ENCODE measurements at places on chromosomes 3 and 15.

DNA sequence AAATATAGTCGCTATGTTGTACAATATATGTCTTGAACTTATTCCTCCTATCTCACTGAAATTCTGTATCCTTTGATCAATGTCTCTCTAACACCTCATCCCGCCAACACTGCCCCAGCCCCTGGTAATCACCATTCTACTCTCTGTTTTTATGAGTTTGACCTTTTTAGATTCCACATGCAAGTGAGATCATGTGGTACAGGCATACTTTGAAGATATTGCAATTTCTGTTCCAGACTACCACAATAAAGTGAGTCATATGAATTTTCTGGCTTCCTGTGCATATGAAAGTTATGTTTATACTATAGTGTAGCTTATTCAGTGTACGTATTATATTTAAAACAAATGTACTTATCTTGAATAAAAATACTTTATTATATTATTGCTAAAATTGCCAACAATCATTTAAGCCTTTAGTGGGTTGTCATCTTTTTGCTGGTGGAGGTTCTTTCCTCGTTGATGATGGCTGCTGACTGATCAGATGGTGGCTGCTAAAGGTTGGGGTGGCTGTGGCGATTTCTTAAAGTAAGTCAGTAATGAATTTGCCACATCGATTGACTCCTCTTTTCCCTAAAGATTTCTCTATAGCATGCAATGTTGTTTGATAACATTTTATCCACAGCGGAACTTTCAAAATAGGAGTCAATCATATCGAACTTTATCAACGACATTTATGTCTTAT, 257.2 kb downstream of the NFKBIZ start:
- DNase-seq: no peak

- no peak for DNase-seq
Observed at GRCh38 chr3:106688464-106688863, 688.8 kb upstream of the CCDC54 start.

DNA sequence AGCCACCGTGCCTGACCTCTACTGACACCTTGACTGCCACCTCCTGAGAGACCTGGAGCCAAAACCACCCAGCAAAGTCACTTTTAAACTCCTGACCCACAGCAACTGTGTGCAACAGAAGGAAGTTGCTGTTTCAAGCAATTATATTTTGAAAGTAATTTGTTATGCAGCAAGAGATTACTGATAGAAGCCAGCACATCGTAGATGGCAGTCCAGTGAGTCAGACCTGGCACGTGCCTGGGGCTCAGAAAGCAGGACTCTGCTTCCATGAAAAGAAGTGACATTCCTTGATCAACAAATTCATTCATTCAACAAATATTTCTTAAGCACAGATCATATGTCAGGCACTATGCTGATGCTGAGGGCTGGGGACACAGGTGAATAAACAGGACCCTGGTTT, 5.7 kb upstream of the CSPG4 start:
- DNase-seq: no peak

DNA sequence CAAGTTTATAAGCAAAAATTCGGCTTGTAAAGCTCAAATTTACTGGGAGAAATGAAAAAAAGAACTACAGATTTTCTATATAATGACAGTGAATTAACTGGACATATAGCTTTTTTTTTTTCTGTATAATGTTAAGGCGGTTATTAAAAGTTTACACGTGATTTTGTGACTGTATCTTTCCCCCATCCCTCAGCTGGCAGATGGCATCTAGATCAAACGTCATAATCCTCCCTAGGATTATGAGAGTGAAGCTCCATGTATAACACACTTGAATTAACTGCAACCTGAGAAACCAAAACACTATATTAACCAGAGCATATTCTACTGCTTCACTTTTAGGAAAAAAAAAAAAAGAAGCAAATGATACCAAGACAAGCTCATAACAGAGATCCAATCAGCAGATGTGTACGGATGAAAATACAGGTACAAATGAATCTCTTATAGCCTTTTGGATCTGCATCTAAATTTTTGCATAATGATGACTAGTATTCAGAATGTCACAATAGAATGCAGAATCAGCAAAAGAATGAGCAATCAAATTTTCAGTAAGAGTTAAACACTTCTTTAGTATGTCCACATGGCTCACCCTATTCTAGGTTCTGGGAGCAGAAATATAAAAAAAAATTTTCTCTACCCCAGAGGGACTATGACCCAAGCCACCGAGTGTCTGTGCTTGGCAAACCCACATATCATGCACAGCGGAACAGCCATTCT, 12.4 kb downstream of the MOBP start:
- no peak for DNase-seq

GRCh38 chr3:114253505-114253904, 16.1 kb upstream of the ZNF80 start:
- no peak for DNase-seq

DNA sequence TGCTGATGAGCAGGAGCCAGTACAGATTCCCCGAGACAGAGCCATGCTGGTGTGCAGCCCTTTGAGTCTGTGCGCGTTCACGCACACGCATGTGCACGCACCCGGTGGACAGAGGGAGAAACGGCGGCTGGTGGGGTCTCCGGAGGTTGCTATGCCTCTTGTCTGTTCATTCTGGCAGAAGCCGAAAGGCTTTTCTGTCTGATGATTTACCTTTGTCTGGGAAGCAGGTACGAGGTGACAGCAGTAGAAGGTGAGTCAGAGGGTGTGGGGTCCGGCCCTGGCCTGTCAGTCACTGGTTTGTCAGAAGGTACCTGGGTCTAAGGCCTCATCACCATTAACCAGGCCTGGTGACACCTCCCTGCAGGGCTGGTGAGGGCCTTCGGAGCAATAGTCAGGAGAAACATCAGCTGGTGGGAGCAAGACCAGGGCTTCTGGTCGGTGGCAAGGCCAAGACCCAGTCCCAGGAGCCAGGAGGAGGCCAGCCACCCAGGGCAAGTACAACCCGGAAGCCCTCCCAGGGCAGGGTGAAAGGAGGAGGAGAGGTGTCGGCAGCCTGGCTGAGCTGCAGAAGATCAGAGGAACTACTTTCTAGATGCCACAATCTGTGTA, 7.5 kb downstream of the PCSK6 start:
- no peak for DNase-seq

DNA sequence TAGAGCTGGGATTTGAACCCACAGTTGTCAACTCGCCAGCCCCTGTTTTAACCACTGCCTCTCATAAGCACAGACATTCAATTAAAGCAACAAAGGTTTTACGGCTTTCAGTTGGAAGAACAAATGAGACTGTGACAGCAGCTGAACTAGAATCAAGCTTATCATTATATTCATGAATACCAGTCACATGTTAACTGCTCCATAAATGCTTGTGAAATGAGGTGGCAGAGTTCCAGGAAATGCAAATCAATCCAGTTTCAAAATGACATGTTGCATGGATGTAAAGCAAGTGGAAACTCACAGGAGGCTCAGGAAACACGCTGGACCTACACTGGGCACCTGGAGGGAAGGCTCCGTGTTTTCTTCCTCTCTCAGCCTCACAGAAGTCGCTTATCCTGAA, 3.9 kb downstream of the GP5 start:
- no peak for DNase-seq

DNA sequence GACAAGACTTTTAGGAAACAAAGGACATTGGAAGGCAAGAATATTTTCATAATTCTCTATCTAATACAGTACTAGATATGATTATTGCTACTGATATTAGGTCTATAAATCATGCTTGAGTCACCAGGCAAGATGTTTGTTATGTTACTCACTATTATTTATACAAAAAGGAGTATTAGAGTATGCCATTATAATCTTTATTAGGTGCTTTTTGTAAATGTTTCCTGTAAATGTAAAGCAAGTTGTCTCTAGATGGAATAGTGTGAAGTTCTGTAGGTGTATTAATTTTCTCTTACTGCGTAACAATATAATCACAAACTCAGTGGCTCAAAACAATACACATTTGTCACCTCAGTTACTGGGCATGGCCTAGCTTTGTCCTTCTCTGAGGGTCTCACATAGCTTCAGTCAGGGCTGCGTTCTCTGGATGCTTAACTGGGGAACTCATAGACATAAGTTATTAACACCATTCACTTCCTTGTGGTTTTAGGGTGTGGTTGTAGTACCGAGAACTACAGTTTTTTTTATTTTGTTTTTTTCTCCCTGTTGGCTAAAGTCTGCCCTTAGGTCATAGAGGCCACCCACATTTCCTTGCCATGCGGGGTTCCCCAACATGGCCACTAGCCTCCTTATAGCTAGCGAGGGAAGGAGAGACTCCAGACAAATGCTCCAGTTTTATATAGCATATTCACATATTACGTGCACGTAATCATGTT, 20.3 kb upstream of the MAP3K13 start:
- no peak for DNase-seq

DNA sequence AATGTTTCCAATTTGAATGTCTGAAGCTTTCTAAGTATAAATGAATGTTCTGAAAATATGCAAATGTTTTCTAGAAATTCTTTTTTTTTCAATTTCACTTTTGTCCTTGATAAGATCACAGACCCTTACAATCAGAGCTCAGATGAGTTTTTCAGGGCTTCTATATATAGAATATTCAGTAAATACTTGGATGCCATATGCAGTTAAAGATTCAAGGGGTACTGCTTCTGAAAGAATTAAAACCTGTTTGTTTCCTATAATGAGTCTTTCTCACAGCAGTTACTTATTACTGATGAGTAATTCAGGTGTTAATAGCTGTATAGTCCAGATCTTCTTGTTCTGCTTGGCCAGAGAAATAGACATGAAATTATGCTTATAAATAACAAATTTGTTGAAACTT, 812.6 kb downstream of the ZPLD1 start:
- no peak for DNase-seq

DNA sequence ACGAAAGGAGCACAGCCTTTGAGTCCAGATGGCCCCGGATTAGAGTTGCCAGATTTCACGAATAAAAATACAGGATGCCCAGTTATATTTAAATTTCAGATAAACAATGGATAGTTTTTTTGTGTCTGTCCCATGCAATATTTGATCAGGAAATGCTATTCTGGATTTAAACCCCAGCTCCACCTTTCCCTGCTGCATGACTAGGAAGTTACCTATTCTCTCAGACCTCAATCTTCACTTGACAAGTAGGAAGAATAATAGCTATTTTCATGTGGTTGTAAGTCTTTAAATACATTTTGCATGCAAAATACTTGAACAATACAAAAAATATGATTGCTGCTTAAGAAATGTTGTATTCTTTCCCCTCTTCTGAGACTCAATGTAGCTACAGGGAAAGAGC, 125.3 kb upstream of the P2RY1 start:
- DNase-seq: no peak

All from NCI-H446 treated with DMSO at 0.1 percent for 48 hours (cell line).